ENCODE measurements at places on chromosomes 16 and 17. TPM values are rescaled to one million over a fixed set of nuclear protein-coding genes. Genes with fewer than 3 reads are reported as not detected.

Gene NTHL1
- total RNA-seq, result 18.4 TPM

DNA sequence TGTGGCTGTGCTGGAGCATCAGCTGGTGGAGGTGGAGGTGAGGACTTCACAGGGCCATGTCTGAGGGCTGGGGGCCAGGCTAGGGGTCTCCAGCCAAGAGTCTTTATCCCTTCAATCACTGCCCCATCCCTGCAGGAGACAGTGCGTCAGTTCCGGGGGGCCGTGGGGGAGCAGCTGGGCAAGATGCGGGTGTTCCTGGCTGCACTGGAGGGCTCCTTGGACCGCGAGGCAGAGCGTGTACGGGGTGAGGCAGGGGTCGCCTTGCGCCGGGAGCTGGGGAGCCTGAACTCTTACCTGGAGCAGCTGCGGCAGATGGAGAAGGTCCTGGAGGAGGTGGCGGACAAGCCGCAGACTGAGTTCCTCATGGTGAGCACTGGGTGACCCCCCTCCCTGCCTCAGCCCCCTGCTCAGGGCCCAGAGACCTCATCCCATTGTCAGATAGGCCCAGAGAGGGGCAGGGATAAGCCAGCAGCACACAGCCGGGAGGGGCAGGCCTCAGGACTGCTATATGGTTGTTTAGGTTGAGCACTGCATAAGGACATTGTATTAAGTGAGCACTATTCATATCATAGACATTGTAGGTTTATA lies 2.3 kb upstream of the PYDC1 start:
- peaks cover 24% of the 10 kb centered on the region for H3K4me1 ChIP-seq
- no peaks in the 10 kb centered on the region for H3K36me3 ChIP-seq
- no peak for ATAC-seq

DNA sequence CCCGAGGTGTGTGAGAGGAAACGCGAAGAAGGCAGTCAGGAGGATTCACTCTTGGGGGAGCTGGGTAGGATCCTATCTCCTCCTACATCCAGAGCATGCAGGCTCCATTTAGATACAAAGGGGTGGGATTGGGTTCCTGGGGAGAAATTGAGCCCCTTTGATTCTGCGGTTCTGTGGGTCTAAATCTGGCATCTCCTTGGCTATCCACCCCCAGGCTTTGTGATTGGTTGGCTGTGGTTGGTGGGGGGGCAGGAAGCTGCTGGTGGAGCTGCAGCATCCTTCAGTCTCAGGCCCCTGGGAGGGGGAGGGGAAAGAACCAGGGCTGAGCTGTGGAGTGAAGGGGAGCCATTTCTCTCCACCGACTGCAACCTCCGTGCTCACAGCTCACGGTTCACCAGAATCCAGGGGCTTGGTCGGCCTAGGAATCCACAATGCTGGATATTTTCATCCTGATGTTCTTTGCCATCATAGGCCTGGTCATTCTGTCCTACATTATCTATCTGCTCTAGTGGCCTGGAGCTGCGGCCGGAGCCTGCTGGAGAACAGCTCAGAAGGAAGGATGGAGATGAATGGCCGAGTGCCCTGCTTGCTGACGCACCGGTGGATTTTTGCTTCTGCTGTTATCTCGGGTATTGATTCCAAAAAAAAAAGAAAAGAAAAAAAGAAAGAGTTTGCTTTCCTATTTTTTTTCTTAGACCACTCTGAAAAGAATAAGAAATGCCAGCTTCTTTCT lies at the start of gene LASP1NB:
TSS of gene LASP1NB (plus strand) at position 352 of the 733 bp plus-strand sequence.
- peak within 1 kb of the TSS; percentile 23 for H3K27ac ChIP-seq
- no peaks in the 10 kb centered on the region for H3K27me3 ChIP-seq
- peaks cover under 1% of the 10 kb centered on the region for H3K36me3 ChIP-seq
- no peak for ATAC-seq
- peak within 1 kb of the TSS; percentile 11 for H3K4me3 ChIP-seq
- peaks cover 31% of the 10 kb centered on the region for H3K4me1 ChIP-seq

- no peaks in the 10 kb centered on the region for H3K36me3 ChIP-seq
- H3K27me3 ChIP-seq, result peaks cover 72% of the 10 kb centered on the region
- no peak overlapping the region for H3K27ac ChIP-seq
- no peaks in the 10 kb centered on the region for H3K4me1 ChIP-seq
- no peak for ATAC-seq
Observed at GRCh38 chr17:45729294-45729907, 54.7 kb upstream of the CRHR1 start.

GRCh38 chr16:78443542-78444364 lies 344.3 kb downstream of the WWOX start:
- H3K4me3 ChIP-seq, result no peak overlapping the region
- no peak overlapping the region for H3K27ac ChIP-seq
- no peaks in the 10 kb centered on the region for H3K27me3 ChIP-seq
- H3K4me1 ChIP-seq, result no peaks in the 10 kb centered on the region
- no peaks in the 10 kb centered on the region for H3K36me3 ChIP-seq
- no peak for ATAC-seq

DNA sequence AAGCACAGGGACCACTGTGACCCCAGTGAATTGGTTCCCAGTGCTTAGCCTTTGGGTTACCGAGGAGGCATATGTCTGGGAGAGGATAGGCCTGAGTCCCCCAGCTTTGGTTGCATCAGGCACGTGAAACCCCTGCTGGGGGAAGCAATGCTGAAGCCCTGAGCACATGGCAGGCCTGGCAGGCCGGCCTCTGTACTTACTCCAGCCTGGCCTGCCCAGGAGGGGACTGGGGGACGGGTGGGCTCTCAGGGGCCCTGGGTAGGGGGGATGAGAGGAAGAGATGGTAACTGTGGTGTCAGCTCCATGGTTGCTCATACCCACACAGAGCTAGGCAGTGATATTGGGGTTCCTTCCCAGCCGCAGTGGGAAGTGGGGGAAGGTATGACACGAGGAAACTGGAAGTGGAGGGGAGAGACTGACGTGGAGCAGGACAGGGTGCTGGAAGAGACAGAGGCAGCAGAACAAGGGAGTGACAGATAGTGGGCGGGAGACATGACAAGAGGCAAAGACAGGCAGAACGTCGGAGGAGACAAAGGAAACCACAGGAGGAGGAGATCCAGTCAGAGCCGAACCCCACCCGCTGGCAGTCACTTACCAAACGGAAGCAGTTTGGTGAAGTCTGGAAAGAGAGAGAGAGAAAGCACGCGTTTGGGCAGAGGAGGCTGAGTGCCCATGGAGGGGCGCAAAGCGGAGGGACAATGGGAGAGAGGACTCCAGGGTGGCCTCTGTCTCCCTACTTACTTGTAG lies 9.1 kb downstream of the TMEM208 start:
- no peak for ATAC-seq
- no peaks in the 10 kb centered on the region for H3K36me3 ChIP-seq
- no peak overlapping the region for H3K27ac ChIP-seq
- H3K4me1 ChIP-seq, result peaks cover 8% of the 10 kb centered on the region
- no peaks in the 10 kb centered on the region for H3K27me3 ChIP-seq

Gene FAM20A
- total RNA-seq, result 1.4 TPM

DNA sequence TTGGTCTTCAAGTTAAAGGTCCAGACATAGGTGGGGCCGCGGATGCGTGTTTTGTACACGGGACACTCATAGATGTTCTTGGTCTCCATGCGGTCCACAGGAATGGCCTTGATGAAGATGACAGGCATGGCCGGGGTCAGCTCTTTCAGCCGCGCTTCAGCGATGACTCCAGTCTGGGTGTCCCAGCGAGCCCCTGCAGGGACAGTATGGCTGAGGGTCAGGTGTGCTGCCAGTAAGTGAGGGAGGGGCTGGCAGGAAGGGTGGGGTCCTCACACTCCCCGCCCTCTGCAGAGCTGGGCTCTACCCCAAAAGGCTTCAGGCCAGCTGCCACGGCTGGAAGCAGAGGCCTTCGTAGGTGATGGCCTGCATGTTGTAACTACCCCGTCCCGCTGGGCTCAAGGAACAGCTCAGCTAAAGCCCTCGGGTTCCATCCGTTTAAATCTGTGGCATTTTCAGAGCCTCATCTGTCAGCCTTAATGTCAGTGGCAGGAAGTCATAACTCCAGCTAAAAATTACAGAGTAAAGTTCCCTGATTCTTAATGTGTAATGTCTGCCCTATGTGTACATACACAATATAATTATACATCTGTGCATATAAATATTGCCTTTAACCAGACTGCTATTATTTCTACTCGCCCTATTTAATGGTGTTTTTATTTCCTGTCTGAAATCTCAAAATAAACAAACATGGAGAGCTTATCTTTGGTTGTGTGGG lies 45.7 kb downstream of the PGS1 start:
- no peak for ATAC-seq

Gene KCNH6
- total RNA-seq, result not detected

GRCh38 chr17:44350733-44351226 lies 5.7 kb downstream of the GRN start:
- H3K27me3 ChIP-seq, result no peaks in the 10 kb centered on the region
- no peak overlapping the region for H3K27ac ChIP-seq
- H3K36me3 ChIP-seq, result peaks cover 50% of the 10 kb centered on the region
- no peak for ATAC-seq

DNA sequence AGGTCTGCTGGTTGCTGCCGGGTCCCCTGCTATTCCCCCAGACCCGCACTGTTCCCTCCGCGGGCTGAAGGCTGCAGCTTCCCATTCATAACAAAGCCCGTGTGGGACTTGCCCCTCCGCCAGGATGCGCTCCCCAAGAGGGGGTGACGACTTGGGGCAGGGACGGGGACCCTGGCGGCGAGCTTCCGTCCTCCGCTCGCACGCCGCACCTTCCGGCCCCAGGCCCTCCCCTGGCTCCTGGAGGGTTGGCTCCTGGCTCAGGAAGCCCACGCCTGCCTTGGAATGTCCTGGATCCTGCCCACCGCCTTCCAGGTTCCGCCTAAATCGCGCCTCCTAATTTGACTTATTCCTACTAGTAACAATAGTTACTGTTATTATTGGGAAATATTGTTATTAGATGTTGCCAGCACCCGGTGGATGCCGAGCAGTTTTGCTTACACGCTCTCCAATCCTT lies 1.1 kb upstream of the TFAP4 start:
- peak; percentile 52 for ATAC-seq
- H3K4me3 ChIP-seq, result peak overlapping the region; percentile 82
- no peaks in the 10 kb centered on the region for H3K36me3 ChIP-seq
- H3K27ac ChIP-seq, result peak overlapping the region; percentile 86

Gene WFIKKN1
- 0.17 TPM for total RNA-seq

Data from gastroesophageal sphincter (tissue), 4 donors.